ENCODE measurements at places on chromosomes 3 and 15. TPM values are rescaled to one million over a fixed set of nuclear protein-coding genes. Genes with fewer than 3 reads are reported as not detected.

- DNase-seq: no peak
Measured at GRCh38 chr15:90351479-90352106, 491 bp upstream of the ZNF774 start.

DNA sequence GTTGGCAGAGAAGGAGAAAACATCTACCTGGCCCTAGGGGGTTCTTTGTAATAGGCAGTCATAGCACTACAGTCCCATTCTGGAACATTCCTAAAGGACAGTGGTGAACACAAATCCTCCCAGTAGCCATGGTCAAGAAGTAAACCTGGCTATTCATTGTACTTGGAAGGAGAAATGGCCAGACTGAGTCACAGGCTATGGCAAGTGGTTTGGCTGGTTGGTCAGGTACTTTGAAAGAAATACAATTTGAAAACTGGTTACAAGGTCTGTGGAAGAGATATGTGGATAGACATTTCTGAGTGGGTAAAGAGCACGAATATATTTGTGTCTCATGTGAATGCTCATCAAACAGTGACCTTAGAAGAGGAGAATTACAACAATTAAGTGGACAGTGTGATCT is 33.0 kb upstream of the FAN1 start:
- no peak for DNase-seq

Gene ACKR2
- 0.44 TPM for total RNA-seq

DNA sequence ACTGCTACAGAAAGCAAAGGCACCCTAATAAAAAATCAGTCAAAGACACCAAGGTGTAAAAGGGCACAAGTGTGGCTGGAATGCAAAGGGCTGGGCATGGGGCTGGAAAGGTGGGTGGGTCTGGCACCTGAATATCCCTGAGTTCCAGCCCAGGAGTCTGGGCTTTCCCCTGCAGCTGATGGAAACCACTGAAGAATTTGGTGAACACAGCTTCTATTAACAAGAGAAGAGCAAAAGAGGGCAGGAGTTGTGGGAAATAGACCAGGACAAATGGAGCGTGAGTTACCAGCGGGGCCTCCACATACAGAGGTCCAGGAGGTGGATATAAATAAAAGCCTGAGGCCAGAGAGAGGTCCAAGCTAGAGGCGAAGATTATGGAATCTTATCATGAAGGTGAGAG is 45.1 kb upstream of the TPM1 start:
- no peak for DNase-seq

Measured in activated T-helper 2 cell treated with anti-CD3 and anti-CD28 coated beads, Interferon-gamma antibody, Interleukin-2, Interleukin-4, amounts not matched to agents 10 μg/mL and 5 μg/mL and 100 μg/mL, durations not matched to agents 14 hours and 24 hours and 36 hours (primary cell).